Effector CD8-positive, alpha-beta T cell (primary cell): ENCODE measurements at places on chromosomes 2 and 18.

GRCh38 chr2:236017446-236017845 is 150.7 kb downstream of the GBX2 start:
- DNase-seq = no peak

DNA sequence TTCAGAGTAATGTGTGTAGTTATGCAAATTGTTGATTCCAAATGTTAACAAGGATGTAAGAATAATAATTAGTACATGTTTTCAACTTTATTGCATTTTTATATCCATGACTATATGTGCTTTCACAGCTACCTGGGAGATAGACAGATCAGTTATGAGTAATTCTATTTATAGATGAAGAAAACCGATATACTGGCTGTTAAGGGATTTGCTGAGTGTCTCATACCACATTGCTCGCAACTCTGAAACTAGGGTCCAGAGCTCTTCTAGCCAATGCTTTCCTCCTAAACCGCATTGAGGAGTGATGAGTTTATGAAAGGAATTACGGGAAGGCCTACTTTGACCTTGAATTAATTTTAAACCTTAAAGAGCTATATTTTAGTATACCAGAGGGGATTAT is 202.3 kb downstream of the MYO3B start:
- no peak for DNase-seq

DNA sequence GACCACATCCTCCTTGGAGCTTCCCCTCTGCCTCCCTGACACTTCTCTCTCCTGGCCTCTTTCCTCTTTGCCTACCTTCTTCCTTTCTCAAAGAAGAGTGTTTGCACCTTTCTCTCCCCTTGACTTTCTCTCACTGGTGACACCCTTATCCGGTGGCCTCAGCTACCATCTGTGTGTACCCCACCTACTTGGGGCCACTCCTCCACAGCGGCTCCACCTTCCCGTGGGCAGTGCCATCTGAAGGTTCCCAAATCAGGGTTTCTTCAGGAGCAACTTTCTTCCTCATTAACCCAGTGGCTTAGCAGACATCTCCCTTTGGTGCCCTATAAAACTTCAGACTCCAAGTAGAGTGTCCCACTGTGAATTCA is 5.3 kb upstream of the NCL start:
- no peak for DNase-seq

DNA sequence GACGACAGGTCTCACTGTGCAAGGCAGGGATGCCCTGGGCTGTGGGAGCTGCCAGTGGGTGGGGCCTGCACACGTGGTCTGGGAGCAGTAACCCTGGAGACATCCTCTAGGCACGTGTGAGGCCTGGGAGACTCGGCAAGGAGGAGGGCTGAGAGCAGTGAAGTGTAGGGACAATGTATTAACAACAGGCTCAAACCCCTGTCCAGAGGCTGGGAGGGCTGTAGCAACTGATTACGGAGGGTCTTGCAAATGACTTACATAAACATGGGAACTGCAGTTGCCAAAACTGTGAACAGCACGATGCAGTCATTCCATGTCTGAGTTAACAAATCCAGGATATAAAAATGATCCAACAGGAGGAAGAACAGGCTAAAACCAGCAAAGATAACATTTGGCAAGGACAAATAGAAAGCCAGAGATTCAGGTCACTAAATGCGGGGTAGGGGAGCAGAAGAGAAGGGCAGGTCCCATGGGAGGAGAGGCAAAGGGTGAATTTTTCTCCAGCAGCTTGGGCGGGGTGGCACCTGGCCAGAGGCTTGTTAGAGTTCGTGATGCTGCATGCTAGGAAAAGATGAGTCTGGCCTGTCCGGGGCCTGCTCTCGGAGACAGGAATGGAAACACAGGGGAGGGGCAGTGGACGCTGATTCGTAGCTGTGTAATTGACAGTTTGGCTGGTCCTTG is 44.9 kb downstream of the CYP27C1 start:
- no peak for DNase-seq

DNA sequence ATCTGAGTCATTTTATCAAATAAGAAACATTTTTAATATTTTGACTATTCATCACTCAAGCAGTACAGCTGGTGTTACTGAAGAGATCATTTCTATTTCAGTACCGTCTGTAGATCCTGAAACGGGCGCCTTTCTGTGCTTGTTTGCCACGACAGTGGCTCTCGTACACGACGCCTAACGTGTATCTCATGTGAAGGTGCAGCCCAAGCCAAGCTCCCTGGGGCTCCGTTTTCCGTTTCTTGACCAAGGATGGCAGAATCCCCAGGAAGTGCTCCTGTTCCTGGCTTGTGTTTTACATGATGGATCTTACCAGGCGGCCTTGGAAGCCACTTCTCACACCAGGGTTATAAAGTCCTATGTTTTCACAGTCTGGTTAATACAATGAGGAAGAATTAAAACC is 320.6 kb downstream of the GBX2 start:
- DNase-seq = no peak

DNA sequence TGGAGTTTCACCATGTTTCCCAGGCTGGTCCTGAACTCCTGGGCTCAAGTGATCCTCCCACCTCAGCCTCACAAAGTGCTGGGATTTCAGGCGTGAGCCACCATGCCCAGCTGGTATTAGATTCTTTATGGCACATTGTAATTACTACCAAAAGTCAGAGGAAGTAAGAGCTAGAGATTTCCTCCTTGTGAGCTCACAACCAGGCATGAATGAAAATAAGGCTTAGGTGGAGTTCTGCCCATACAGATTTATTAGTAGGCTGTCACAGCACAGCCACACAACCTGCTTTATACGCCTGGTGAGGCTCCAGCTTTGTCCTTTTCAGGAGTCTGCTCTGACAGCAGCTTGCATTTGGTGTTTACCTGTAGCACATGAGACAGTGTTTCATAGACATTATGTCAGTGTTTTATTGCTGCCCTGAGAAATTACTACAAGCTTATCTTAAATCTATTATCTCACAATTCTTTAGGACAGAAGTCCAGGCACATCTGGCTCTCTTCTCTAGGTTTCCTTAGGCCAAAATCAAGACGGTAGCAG is 156.6 kb downstream of the TANC1 start:
- DNase-seq = no peak

GRCh38 chr2:197911667-197912066 is 107.3 kb downstream of the PLCL1 start:
- DNase-seq = no peak

- no peak for DNase-seq
These were observed 237.5 kb downstream of the CTNNA2 start for GRCh38 chr2:79750321-79750720.

DNA sequence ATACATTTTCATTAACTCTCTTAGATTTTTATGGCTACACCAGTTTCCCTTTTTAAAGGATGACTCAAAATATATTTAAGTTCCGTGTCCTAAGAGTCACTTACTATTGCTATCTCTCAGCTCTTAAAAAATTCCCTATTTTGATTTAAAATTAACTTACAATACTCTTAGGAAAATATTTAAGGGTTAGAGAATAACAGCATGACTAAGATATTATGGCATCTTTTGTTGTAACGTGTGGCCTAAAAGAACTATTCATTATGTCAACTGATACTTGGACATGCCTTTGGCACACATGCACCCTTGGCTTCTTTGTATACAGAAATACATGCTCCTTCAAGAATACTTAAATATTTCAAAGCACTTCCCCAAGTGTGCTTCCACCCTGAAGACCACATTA is 42.3 kb downstream of the SCN3A start:
- DNase-seq = no peak

DNA sequence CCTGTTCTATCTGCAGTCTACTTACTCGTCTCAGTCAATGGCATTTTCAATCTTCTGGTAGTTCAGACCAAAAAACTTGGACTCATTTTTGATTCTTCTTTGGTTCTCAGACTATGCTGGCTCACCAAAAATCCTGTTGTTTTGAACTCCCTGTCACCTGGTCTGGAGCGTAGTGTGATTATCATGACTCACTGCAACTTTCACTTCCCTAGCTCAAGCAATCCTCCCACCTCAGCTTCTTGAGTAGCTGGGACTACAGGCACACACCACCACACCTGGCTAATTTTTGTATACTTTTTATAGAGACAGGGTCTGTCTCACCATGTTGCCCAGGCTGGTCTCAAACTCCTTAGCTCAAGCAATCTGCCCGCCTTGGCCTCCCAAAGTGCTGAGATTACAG is 163.3 kb upstream of the CDH7 start:
- no peak for DNase-seq

DNA sequence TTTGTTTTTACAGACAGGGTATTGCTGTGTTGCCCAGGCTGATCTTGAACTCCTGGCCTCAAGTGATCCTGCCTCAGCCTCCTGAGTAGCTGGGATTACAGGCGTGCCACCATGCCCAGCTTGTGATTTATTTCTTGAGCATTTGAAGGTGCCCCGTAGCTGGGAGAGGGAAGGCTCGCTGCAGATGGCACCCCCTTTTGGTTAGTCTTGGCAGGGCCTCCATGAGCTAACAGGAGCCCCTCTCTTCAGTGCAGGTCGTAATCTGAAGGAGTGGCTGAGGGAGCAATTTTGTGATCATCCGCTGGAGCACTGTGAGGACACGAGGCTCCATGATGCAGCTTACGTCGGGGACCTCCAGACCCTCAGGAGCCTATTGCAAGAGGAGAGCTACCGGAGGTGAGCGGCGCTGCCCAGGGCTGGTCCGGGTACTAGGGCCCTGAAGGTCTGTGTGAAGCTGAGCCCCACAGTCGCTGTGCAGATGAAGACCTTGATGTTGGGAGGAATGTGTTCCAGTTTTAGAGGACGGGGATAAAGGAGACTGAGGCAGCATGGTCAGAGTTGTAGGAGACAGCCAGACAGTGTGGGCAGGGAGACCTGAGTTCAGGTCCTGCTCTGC is 6.7 kb downstream of the ASB1 start:
- DNase-seq = no peak

- no peak for DNase-seq
These were observed 185.9 kb downstream of the PDE1A start for GRCh38 chr2:182240862-182241371.

GRCh38 chr18:51614033-51614432 is 416.6 kb upstream of the MEX3C start:
- DNase-seq = no peak

- DNase-seq = no peak
These were observed 178.6 kb upstream of the SALL3 start for GRCh38 chr18:78801011-78801410.

DNA sequence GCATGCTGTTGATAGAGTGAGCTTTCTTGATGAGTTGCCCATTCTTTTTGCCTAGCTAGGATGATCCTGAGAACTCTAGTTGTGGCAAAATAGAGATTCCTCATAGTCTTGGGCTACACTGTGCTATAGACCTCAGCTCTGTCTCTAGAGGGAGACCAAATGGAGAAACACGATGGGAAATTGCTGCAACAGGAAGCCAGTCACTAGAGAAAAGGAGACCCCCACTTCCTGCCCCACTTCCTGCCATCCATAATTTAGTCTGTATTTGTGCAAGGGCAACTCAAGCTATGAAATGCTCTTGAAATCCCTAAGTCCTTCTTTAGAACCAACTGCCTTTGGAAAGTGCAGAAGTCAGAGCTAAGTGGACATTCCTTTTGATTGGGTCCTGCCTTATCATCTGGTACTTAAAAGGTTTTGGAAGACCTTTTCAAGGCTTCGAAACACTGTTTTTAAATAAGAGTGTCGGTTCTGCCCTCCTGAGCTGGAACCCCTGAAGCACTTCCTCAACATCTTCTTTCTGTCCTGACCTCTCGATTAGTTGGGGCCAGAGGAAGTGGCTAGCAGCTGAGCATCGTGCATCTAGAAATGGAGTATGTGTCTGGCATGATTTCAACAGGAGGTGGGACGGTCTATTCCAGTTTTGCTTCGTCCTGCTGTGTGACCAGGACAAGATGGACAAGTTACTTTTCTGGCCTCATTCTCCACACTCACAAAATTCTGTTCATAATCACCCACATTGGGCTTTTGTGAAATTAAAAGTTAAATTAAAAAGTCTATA is 8.6 kb upstream of the KCNE4 start:
- DNase-seq = no peak

DNA sequence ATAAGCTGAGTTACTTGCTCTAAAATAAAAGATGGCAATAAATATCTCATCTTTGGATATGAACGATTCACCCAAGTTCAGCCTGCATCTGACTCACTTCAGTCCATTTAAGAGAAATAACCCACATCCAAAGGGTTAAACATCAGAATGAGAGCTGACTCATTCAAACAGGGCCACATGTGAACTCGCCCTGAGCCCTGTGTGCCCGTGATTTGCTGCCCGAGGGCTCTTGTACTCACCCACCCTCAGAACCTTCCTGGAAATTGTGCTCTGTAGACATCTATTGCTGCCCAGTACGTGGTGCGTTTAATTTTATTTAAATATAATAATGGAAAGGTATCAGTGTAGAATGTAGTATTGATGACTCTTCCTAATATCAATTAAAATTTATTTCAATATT is 66.9 kb upstream of the RBM44 start:
- DNase-seq = no peak

DNA sequence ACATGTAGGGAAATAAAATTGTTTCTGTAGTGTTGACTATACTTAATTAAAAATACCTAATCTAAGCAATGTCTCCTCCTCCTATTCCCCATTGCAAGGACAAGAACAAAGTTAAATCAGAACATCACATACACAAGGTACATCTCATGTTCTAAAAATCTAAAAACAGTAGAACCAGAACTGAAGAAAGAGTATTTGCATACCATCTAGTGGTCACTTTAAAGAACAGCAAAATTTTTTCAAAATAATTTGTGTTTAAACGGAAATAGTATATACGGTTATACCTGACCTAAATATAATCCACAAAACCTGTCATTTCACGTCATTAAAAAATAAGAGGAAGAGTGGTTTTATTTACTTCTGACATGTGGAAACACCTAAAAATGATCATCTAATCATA is 294.3 kb upstream of the KCNH7 start:
- DNase-seq = no peak

DNA sequence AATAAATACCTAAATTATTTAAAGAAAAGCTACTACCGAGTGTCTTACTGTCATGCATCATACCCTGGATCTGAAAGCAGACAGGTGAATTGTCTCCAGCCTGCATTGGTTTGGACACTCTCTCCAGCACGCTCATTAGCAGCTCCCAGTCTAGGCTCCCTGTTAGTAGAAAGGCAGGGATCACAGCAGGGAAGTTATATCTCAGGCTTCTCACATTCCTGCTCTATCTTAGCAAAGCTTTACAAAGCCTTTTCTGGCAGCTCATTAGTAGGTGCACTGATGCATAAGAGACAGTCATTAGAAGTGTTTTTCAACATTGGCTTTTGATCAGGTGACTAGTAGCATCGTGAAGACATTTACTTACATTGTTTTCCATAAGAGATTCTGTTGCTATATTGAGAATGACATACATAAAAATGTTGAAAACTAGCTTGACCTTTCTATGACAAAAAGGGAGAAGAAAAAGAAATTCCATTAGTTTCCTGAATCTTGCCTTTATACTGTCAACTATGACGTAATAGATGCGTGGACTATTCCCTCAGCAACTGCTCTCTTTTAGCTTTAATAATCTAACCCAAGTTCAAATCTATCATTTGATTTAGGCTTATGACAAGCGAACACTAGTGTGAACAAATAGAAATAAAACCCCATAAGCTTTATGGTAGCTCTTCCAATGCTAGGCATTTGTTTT is 408.7 kb upstream of the KCNH7 start:
- no peak for DNase-seq

DNA sequence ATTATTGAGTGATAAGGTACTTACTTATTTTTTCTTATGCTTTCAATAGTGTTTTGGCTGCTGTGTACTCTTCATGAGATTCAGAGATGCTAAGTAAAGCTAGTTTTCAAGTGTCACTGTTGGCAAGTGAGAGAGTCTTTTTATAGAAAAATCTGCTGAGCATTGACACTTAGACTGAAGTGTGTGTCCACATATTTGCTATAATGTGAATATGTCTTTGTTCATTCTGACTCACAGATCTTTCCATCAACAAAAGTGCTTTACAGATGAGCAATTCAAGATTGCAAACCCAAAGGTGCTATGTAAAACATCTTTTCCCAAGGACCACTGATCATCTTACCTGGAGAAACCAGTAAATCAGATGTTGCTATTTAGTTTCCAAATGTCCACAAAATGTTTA is 410.6 kb upstream of the FIGN start:
- no peak for DNase-seq
